ENCODE measurements at places on chromosomes 6 and 20. TPM values are rescaled to one million over a fixed set of nuclear protein-coding genes. Genes with fewer than 3 reads are reported as not detected.

Gene TAF4
- total RNA-seq: 4.3 TPM

Gene PSMG4
- total RNA-seq: 39.3 TPM

Gene MUCL3
- not detected for total RNA-seq

Gene ANKEF1
- total RNA-seq: 1.9 TPM

Gene UBD
- total RNA-seq: 24.5 TPM

Gene IMPG1
- not detected for total RNA-seq

Gene VGLL2
- total RNA-seq: not detected

Gene SNRNP48
- 7.3 TPM for total RNA-seq

Gene WASF1
- total RNA-seq: 5.6 TPM

Gene C20orf204
- 0.44 TPM for total RNA-seq

Gene GNAS-AS1
- not detected for total RNA-seq
